ENCODE measurements at places on chromosomes 2 and 18.

DNA sequence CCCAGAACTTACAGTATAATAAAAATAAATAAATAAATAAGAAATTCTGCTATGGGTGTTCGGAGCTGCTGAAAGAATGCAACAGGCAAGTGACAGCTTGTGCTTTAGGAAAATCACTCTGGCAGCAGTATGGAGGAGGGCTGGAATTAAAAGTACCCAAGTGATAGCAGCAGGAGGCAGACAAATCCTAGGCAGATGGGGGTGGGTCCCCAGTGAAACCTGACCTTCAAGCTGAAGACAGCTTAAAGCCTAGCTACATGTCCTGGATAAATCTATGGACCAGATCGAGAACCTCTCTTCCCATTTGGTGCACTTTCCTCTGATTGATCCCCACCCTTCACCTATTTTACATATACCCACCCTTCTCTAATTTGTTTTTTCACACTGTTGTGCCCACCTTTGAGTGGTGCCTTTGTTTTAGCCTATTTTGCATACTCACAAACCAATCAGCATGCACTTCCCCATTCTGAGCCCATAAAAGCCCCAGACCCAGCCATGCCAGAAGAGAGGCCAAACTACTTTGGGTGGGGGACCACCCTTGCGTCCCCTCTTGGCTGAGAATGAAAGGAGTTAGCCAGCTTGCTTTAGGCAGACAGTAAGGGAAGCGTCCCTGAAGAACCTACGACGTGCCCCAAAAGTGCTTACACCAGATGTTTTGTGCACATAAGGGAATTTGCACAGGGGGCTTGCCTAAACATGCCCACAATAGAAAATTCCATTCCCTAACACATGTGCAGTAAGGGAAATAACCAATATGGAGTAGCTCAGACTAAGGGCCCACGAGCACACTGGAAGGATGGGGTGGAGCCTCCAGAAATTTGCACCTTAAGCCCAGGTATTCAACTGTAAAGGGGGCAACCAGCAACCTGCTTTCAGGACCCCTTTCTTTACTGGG is 3.0 kb downstream of the METTL8 start:
- DNase-seq, result no peak

GRCh38 chr2:73886357-73886756 is 6.5 kb upstream of the ACTG2 start:
- DNase-seq, result no peak

GRCh38 chr18:27750014-27750413 is 426.9 kb downstream of the CDH2 start:
- DNase-seq, result no peak

DNA sequence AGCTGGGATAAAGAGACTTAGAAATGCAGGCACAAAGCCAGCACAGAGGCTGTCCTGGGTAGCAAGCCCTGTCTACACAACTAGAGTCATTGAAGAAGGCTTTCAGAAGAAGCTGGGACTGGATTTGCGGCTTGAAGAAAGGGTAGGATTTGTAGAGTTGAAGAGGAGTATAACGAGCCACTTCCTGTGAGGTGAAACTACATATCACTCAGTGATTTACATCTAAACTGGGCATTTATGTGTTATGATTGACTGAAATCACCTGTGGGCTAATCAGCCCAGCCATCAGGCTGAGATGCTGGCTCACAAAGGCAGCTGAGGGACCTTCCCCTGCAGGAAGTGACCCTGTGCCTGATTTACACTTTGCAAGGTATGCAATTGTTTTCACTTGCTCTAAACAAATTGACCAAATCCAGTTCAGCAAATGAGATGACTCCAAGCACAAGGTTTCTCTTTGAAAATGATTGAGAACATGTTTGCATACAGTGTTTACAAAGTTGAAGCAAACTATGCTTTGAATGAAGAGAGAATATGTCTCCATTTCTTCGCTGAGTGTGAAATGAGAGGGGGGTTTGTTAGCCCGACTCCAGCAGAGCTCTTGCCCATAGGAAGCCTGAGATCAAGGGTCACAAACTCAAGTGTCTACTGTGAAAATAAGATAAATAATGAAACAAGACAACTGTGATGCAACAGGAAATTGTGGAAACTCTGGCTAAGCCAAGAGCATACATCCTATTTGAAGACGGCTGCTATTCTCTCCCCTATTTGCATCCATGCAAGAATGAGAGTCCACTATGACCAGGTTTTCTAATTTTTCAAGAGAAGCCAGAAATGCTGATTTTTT is 69.3 kb upstream of the HK2 start:
- DNase-seq, result no peak

DNA sequence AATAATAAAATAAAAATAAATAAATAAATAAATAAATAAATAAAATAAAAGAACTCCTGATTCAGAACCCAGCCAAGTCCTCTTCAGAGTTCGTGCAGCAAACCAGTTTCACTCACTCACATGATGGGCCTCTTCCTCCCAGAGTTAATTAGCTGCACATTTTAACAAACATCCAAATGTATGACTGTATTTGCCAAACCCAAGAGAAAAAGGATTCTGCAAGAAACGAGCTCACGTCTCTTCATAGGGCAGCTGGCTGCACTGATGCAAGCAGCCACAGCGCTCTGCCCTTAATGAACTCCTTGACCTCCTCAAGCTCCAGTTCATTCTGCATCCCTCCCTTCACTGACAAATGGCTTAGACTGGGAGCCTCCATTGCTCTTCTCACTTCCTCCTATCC is 55.1 kb downstream of the MREG start:
- DNase-seq, result no peak
